ENCODE measurements at places on chromosomes 1 and 21. TPM values are rescaled to one million over a fixed set of nuclear protein-coding genes. Genes with fewer than 3 reads are reported as not detected.

- DNase-seq: no peak
Observed at GRCh38 chr21:21232320-21232719, 234.1 kb downstream of the NCAM2 start.

PSMB2 gene
- 85.8 TPM for total RNA-seq

- DNase-seq: no peak
Observed at GRCh38 chr21:34031835-34032370, 41.5 kb upstream of the MRPS6 start.

CD101 gene
- total RNA-seq: 3.2 TPM

GRCh38 chr1:205313563-205314308, 7.8 kb downstream of the NUAK2 start:
- peak; percentile 51 for DNase-seq

DNA sequence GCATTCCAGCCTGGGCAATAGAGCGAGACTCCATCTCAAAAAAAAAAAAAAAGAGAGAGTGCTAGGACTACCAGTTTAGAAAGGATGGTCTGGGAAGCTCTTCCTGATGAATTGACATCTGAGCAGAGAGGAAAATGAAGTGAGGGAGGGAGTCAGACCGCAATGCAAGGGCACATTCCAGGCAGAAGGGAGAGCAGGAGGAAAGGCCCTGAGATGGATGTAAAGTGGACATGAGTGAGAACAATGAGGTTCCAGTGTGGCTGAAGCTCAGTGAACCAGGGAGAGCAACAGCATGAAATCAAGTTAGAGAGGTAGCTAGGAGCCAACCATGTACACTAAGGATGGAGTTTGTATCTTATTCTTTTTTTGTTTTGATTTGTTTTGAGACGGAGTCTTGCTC, 55.9 kb upstream of the SPOCD1 start:
- DNase-seq: no peak

- DNase-seq: no peak
Observed at GRCh38 chr1:94688646-94689045, 131.5 kb upstream of the SLC44A3 start.

GRCh38 chr1:223462047-223462630, 68.9 kb downstream of the CCDC185 start:
- no peak for DNase-seq

- DNase-seq: no peak
Observed at GRCh38 chr1:222987674-222988076, 155.4 kb downstream of the TLR5 start.

C1orf87 gene
- not detected for total RNA-seq

- DNase-seq: no peak
Observed at GRCh38 chr1:155064111-155064831, 731 bp downstream of the EFNA4 start.

DNA sequence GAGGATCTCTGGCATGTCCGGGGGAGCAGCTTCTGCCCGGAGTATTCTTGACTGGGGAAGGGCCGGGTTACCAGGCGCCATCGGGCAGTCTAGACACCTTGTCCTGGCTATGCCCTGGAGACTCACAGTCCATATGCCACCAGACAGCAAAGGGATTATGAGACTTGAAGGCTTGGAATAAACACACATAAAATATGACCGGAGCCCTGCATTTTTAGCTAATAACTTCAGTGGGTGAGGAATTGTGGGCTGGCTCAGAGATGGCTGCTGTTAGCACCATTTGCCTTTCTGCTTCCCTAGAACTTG, 15.5 kb downstream of the NTPCR start:
- no peak for DNase-seq

DNA sequence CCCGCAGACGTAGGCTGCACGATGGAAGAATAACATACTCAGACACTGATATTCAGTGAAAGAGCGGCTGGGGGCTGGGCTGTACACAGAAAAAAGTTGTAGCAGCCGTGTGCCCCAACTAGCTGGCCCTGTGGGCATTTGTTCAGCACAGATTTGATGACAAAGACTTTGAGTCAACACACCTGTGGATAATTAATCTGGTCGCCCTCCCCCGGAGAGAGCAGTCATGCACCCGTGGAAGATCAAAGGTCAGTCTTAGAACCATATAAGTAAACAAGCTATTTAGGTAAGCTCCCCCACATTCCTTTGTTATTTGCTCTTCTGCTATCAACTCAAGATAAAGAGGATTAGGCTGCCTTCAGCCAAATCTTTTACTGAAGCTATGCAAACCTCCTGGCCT, 148.4 kb upstream of the HMCN1 start:
- no peak for DNase-seq

CFAP107 gene
- total RNA-seq: not detected

RIPPLY3 gene
- not detected for total RNA-seq

All from glutamatergic neuron (in vitro differentiated cells).